ENCODE measurements at places on chromosomes 7 and 10. TPM values are rescaled to one million over a fixed set of nuclear protein-coding genes. Genes with fewer than 3 reads are reported as not detected.

- no peak for DNase-seq
Measured at GRCh38 chr7:45219130-45219529, 61.5 kb downstream of the RAMP3 start.

DNA sequence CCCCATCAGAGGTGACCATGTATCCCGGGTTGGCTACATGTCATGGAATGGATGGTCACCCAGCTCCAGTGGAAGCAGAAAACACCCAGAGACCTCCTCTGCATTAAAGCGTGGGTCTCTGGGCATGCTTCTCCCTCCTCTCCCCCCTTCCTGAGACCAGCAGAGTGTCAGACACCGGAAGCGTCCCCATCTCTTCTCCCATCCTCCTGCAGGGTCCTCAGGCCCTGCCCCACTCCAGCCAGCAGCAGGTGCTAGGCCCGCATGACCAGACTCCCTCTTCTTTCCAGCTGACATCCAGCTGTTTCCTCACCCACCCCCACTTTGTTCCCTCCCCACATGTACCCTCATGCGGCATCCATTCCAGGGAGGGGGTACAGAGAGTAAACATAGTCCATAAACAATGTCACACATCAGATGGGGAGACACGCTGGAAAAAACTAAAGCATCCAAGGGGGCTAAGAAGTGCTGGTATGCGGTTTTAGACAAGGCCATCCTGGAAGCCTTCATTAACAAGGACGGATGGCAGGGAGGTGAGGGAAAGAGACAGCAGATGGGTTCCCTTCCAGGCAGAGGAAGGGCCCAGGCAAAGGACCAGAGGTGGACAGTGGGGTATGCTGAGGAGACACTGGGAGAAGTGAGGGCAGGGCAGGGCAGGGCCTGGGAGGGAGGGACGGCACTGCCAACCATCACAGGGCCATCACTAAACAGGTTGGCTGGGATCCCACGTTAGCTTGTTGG, 12.5 kb upstream of the SLC18A3 start:
- DNase-seq, result no peak

DNA sequence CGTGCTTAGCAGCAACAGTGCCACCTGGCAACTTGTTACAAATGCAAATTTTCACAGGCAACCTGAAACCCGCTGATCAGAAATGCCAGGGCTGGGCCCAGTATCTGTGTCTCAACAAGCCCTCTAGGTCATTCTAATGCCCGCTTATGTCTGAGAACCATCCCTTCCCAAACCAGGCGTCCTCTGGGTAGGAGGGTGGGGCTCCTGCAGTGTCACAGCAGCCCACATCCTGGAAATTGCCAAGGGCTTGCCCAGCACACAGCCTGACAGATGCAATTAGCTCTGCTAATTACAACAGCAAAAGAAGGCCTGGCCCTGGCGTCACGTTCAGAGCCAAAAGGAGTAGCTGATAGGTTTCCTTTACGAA, 15.9 kb downstream of the ITPRIP start:
- DNase-seq, result no peak

DNA sequence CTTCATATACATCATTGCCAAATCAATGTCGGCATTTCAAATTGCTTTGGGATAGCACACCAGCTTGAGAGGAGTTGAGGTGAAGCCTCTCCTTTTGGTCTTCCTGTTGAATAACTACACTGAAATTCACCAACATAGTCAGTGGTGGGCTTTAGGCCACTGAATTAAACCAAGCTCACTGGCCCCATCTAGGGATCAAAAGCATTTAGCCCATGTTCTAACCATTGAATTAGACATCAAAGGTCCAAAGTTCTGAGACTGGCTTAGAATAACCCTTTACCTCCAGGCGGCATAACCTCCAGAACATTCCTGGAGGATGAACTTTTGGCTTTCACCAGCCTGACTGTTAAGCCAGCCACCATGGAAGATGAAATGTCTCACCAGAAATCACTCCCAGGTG, 54.6 kb downstream of the BPGM start:
- DNase-seq, result peak; percentile 63

DNA sequence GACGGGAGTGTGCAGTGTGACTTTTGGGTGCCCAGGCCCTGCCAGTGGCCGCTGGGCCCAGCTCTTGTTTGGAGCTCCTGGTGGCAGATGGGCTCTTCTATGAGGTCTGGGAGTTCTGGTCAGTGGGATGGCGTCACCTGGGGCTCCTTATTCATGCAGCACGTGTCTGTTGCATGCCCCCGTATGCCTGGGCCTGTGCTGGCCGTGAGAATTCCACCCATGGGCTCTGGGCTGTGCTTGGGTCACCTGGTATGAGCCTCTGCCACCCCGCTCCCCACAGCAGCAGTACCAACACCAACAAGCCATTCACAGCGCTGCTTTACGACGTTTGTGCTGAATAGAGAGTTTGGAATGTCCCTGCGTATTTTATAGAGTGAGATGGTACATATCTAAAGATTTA, 27.1 kb downstream of the INPP5A start:
- DNase-seq, result no peak

DNA sequence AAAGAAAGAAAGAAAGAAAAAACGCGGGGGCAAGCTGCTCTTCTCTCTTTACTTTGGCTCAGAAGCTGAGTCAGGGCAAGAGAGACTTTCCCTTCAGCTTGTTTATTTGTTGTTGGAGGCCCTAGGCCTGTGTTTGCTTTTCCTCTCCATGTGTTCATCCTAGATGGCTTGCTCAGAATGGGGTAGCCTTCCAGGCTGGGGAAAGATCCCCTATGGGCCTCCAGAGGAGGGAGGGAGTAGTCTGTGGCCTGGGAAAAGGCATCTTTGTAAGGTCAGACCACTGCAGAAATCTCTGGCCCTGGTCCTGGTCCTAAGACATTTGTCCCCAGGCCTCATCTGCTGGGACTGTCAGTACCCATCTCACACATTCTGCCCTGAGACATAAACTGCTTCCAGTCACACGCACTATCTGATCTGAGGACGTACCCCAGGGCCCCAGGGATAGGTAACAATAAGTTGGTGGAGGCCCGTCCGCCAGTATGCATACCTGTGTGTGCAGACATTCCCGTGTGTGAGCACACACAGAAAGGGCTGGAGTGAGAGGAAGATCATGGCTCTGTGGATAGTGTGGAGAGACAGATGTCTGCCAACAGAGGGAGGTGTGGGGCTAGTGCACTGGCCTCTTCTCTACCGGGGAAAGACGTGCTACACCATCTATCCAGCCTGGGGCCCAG, 4.9 kb upstream of the SCD start:
- DNase-seq, result peak; percentile 76

- DNase-seq, result peak; percentile 15
Measured at GRCh38 chr7:35993676-35994606, 159.1 kb upstream of the EEPD1 start.

ADRA2A gene
- 18.9 TPM for polyA plus RNA-seq

PHKG1 gene
- polyA plus RNA-seq, result 0.41 TPM

PCGF5 gene
- 26.7 TPM for polyA plus RNA-seq

ABCB8 gene
- 29.6 TPM for polyA plus RNA-seq

Measured in GM23248 (cell line).